ENCODE measurements at places on chromosomes 2 and 18.

- no peak for DNase-seq
Observed at GRCh38 chr2:213545481-213545880, 261.2 kb downstream of the SPAG16 start.

DNA sequence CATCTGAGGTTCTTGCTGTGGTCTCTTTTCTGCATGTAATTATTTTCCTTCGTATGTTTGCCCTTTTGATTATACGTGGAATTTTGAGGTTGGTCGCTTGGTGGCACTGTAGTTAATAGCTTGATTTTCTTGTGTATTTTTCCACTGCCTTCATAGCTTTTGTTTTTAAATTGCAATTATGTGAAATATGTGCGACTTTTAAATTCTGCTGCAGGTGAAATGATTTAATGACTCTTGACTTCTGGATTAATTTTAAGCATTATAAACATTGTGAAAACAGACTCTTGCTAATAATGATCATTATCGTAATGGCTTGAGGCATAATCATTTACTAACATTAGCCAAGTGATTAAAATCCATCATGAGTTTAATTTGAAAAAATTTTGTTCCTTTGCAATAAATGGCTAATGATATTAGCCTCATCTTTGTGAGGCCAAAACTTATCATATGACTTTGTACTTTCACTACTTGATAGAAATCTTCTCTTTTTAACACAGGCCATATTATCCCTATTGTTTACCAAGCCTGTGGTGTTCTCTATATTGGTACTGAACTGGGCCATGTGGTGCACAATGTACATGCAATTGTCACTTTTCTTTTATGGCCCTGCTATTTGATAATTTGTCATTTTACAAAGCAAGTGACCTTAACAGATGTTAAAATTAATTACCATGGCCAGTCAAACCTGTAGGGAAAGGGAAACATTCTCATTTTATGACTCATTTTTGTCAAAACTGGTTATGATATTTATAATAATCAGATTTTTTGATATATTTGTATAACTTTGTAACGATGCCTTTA lies 62.8 kb upstream of the NEUROD1 start:
- peak; percentile 13 for DNase-seq

GRCh38 chr2:151459358-151459757 lies 49.7 kb downstream of the RIF1 start:
- DNase-seq = no peak

DNA sequence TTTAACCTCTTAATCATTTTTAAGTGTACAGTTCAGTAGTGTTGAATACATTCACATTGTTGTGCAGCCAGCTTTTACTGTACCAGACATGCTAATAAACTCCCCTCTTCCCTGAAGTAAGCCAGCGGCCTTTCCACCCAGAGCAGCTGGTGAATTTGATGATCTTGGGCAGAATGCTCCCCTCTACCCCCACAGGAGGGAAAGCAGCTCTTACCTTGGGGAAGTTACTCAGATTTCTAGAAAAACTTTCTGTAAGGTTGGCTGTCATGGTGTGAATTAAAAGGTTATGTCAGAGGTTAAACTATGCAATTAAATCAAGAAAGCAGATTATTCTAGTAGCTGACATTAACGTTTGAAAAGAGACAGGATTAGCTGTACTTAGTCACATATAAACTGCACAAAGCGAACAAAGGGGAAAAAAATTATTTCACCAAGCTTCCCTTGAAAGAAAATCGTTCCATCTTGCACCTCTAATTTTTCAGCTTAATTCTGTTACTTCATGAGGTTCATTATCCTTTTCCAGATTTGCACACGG lies 398.5 kb upstream of the NRP2 start:
- no peak for DNase-seq

DNA sequence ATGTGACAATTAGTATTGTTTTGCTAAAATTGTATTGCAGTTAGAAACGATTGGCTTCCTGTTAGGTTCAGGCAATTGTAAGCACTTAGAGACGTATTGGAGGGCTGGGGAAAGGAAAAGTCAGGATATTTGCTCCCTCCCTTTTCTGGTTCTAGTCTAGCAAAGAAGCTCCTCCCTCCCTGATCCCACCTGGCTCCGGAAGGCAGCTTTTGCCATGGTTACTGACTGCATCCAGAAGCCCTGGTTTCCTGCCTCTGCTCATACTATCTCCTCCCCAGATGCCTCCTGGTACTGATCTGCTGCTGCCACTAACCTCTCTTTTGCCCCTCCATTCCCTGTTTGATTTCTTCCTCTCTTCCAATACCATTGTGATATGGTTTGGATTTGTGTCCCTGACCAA lies 275.9 kb downstream of the MREG start:
- DNase-seq = no peak

DNA sequence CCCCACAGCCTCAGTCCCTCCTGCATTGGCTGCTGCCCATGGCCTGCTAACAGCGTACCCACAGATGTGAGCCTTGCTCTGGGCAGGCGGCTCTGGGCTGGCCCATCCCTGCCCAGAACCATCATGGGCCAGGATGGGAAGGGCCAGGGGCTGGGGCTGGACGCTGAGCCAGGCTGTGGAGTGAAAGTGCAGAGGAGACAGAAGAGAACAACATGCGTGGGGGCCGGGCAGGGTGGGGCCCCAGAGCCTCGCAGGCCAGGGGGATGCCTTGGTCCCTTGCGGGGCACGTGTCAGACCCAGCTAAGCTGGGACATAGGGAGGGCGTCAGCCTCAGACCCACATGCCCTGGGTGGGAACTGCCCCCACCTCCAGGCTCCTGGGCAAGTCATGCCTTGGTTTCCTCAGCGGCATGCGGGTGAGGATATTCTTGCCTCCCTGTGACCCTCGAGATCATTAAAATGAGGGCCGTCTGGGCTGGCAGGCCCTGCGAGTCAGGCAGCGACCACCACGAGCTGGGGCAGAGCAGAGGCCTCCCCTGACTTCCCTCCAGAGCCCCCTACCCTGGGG lies 27.3 kb downstream of the GPC1 start:
- DNase-seq = peak; percentile 8

- no peak for DNase-seq
Observed at GRCh38 chr18:25470062-25470461, 118.1 kb upstream of the ZNF521 start.

DNA sequence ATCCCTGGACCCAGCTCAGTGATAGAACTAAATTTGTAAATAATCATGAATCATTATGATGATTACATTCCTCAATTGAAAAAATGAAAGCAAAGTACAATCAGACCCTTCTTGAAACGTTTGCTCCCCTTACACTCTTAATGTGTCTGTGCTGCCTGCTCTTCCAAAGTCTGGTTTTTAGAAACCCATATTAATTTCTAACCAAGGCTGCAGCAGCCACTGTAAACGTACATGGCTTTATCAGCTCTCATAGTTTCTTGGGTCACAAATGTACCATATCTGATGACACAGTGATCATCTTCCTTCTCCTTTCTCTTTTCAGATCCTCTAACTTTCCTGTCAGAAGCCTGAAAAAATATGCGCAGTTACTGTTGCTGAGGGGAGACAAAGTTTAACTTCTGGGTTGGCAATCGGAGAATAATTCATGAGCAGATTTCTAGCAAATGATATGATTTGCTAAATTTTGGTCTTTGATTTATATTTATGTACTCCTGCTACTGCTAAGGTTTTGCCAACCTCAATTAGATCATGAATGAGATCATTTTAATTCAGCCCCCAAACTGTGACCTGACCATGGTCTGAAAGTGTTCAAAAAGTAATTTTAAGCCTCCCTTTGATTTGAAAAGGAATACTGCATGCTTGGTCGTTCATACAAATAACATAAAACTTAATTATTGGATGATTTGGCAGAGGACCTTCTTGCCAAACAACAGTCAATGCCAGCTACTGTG lies 12.3 kb downstream of the ZEB2 start:
- DNase-seq = no peak

- no peak for DNase-seq
Observed at GRCh38 chr2:1729242-1729641, 15.1 kb downstream of the PXDN start.
